ENCODE measurements at places on chromosomes 5 and 9. TPM values are rescaled to one million over a fixed set of nuclear protein-coding genes. Genes with fewer than 3 reads are reported as not detected.

DNA sequence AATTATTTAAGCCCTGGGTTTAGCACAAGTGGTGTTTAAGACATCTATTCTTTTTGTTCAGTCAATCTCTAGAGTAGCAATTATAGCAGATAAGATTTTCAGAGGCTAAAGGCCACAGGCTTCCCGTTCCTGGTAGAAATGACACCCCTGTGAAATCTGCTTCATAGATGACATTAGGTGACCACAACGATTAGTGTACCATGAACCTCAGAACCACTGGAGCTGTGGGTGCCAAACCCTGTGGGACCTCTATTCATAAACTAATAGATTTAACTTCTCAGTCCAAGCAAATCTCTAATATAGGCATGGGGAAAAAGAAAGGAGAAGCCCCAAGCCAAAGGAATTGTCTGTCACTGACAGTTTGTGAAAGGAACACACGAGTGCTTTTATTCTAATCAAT, 207.4 kb downstream of the ARRDC3 start:
- no peak for DNase-seq

The FBXL7 gene
- 7.2 TPM for polyA plus RNA-seq

The GNA14 gene
- polyA plus RNA-seq = 2.7 TPM

GRCh38 chr5:119080936-119081335, 10.0 kb downstream of the DMXL1 start:
- no peak for DNase-seq

GRCh38 chr5:39315995-39316394, 48.3 kb downstream of the C9 start:
- DNase-seq = no peak
